Activated CD8-positive, alpha-beta memory T cell treated with anti-CD3 and anti-CD28 coated beads, Interleukin-2, amount 10 ng/mL, durations not matched to agents 7 days and 5 days (primary cell): ENCODE measurements at places on chromosomes 13 and 19.

- H3K36me3 ChIP-seq, result no peaks in the 10 kb centered on the region
- no peaks in the 10 kb centered on the region for H3K4me1 ChIP-seq
- DNase-seq, result no peak
- no peak overlapping the region for H3K27ac ChIP-seq
These were observed 206.6 kb upstream of the SLC10A2 start for GRCh38 chr13:103272770-103273169.

GRCh38 chr13:52412128-52412527, 6.2 kb upstream of the THSD1 start:
- no peak overlapping the region for H3K27ac ChIP-seq
- DNase-seq, result no peak
- no peaks in the 10 kb centered on the region for H3K27me3 ChIP-seq

GRCh38 chr13:30679483-30680330, 55.6 kb upstream of the ALOX5AP start:
- DNase-seq, result peak; percentile 65
- H3K4me1 ChIP-seq, result peaks cover 23% of the 10 kb centered on the region
- H3K36me3 ChIP-seq, result no peaks in the 10 kb centered on the region
- H3K27me3 ChIP-seq, result peaks cover 17% of the 10 kb centered on the region
- no peak overlapping the region for H3K27ac ChIP-seq
- H3K4me3 ChIP-seq, result no peak overlapping the region

GRCh38 chr13:37295071-37295470, 189.6 kb upstream of the CSNK1A1L start:
- H3K36me3 ChIP-seq, result no peaks in the 10 kb centered on the region
- no peak overlapping the region for H3K4me3 ChIP-seq
- H3K4me1 ChIP-seq, result no peaks in the 10 kb centered on the region
- DNase-seq, result no peak

GRCh38 chr19:941292-942132, 15.7 kb downstream of the ARID3A start:
- peaks cover 17% of the 10 kb centered on the region for H3K36me3 ChIP-seq
- no peak overlapping the region for H3K27ac ChIP-seq
- no peak for DNase-seq

- no peak overlapping the region for H3K27ac ChIP-seq
- no peaks in the 10 kb centered on the region for H3K27me3 ChIP-seq
- no peaks in the 10 kb centered on the region for H3K36me3 ChIP-seq
- H3K4me3 ChIP-seq, result no peak overlapping the region
- no peak for DNase-seq
These were observed 291.9 kb downstream of the NDFIP2 start for GRCh38 chr13:79772811-79773210.

DNA sequence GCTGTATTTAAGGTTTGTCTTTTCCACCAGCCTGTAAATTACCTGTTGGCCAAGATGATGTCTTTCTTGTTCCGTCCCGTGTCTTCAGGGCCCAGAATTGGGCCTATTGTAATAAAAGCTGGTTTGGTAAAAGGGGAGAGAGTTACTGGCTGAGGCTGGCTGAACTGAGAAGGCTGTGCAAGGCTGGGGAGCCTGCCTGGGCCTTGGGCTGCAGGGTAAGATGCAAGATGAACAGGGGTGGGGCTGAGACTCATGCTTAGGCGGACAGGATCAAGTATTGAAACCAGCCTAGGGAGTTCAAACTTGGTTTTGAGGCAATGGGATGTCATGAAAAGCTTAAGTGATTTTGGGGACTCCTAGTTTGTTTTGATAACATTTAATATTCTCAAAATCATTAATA, 142.3 kb downstream of the PCCA start:
- no peak for DNase-seq
- H3K36me3 ChIP-seq, result no peaks in the 10 kb centered on the region
- H3K4me1 ChIP-seq, result peaks cover 9% of the 10 kb centered on the region
- H3K27me3 ChIP-seq, result no peaks in the 10 kb centered on the region
- H3K27ac ChIP-seq, result no peak overlapping the region

DNA sequence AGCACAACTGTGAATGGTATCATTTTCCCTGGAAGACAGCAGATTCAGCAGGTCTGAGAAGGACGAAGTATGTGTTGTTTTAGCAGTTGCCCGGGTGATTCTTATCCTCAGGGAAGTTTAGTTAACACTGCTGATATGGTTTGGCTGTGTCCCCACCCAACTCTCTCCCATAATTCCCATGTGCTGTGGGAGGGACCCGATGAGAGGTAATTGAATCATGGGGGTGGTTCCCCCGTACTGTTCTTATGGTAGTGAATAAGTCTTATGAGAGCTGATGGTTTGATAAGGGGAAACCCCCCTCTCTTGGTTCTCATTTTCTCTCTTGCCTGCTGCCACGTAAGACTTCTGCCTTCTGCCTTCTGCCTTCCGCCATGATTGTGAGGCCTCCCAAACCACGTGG, 81.0 kb upstream of the UBAC2 start:
- H3K27me3 ChIP-seq, result no peaks in the 10 kb centered on the region
- no peak overlapping the region for H3K4me3 ChIP-seq
- DNase-seq, result no peak
- H3K27ac ChIP-seq, result no peak overlapping the region

GRCh38 chr13:44437356-44438233, 64.0 kb downstream of the SERP2 start:
- H3K27me3 ChIP-seq, result peaks cover 46% of the 10 kb centered on the region
- H3K4me3 ChIP-seq, result no peak overlapping the region
- H3K36me3 ChIP-seq, result no peaks in the 10 kb centered on the region
- no peak for DNase-seq

- no peak for DNase-seq
- peaks cover 9% of the 10 kb centered on the region for H3K4me1 ChIP-seq
- H3K4me3 ChIP-seq, result no peak overlapping the region
These were observed 4.8 kb upstream of the TMEM91 start for GRCh38 chr19:41371541-41371940.

DNA sequence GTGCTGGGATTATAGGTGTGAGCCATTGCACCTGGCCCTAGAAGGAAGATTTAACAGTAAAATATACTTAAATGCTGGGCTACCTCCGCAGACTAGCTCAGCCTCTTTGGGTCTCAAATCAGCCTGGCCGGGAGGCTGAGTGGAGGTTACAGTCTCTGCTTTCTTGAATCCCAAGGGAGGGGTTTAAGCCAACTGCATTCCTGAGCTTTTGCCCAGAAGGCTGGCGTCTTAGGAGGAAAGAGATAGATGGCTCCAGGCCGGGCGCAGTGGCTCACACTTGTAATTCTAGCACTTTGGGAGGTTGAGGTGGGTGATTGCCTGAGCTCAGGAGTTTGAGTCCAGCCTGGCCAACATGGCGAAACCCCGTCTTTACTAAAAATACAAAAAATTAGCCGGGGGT, 623 bp upstream of the C5AR1 start:
- no peak overlapping the region for H3K27ac ChIP-seq
- H3K4me3 ChIP-seq, result no peak overlapping the region
- no peaks in the 10 kb centered on the region for H3K36me3 ChIP-seq

DNA sequence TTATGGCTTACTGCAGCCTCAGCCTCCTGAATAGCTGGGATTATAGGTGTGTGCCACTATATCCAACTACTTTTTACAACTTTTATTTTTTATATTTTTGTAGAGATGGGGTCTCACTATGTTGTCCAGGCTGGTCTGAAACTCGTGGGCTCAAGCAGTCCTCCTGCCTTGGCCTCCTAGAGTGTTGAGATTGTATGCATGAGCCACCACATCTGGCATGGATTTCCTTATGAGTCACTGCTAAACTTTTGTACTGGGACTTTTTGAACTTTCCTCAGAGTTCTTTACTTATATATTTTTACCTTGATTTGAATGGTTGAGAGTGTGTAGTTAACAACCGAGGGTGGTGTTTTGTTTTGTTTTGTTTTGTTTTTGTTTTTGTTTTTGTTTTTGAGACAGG, 33.4 kb downstream of the DNAJC3 start:
- H3K4me3 ChIP-seq, result no peak overlapping the region
- H3K27ac ChIP-seq, result no peak overlapping the region
- H3K4me1 ChIP-seq, result peaks cover 12% of the 10 kb centered on the region
- peaks cover 40% of the 10 kb centered on the region for H3K36me3 ChIP-seq
- no peaks in the 10 kb centered on the region for H3K27me3 ChIP-seq

DNA sequence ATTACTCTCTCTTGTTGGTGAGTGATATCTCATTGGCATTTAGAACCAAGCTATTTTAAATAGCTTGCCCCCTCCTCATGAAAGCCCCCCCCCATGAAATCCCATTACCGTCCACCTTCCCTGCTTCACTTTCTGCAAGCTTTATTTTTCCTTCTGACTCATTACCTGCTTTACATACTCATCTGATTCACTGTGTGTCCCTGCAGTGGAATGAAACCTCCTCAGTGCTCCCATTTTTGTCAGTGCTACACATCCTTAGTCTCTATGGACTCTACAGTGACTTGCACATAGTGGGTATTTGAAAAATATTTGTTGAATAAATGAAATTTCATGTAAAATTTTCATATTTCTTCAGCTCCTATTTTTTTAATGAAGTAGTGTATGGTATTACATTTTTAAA, 62.3 kb downstream of the DOCK9 start:
- no peaks in the 10 kb centered on the region for H3K27me3 ChIP-seq
- no peak overlapping the region for H3K4me3 ChIP-seq
- peaks cover 24% of the 10 kb centered on the region for H3K36me3 ChIP-seq
- H3K4me1 ChIP-seq, result peaks cover 28% of the 10 kb centered on the region
- H3K27ac ChIP-seq, result no peak overlapping the region

DNA sequence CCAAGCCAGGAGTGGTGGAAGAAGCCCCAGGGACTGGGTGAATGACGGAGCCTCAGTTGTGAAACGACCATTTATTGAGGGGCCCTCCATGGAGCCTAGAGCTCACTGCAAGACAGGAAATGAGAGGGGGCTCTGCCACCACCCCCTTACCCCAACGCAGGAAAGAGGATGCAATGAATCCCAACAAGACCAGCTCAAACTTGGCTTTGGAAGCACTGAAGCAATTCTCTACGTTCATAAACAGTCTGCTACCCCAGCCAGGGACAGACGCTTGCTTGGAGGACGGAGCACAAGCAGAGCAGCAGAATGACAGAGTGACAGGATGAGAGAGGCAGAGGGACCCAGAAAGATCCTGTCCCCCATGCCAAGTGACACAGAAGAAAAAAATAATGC, 1.0 kb downstream of the PRKACA start:
- H3K27ac ChIP-seq, result peak overlapping the region; percentile 21
- H3K36me3 ChIP-seq, result peaks cover 2% of the 10 kb centered on the region
- no peaks in the 10 kb centered on the region for H3K27me3 ChIP-seq
- H3K4me3 ChIP-seq, result peak overlapping the region; percentile 77
- DNase-seq, result no peak

DNA sequence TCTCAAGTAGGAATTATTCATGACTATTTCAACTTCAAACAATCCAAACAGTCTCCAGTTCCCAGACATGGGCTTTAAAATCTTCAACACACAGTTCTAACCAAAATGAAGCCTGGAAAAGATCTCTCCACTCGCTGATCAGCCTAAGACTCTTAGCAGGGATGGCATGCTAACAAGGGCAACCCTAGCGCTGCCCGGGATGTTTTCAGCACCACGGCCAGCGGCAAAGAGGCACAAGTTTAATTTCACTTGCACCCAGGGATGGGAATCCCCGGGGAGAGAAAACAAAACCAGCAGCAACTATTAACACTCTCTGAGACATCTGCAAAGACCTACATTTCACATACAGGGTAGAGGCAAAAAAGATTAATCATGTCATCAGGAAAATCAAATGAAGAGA, 43.0 kb downstream of the CACNA1A start:
- DNase-seq, result no peak
- H3K27me3 ChIP-seq, result no peaks in the 10 kb centered on the region

DNA sequence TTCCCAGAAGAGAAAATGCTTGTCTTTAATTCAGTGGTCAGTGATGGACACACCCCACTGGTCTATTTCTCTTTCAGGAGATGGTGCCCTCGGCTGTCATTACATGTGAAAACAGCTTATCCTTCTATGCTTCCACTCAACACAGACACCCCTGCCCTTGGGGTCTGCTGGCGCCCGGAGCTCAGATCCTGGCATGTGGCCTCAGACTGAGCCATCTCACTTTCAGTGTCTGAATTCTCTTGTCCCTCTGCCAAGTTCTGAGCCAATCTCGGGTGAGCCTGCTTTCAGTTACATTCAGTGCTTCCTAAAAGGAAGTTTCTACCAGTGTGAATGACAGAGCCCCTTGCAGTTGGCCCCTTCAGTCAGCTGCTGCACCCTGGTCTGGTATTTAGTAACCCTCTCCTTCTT, 293.6 kb downstream of the DNAJC15 start:
- no peaks in the 10 kb centered on the region for H3K36me3 ChIP-seq
- H3K4me3 ChIP-seq, result no peak overlapping the region
- no peak for DNase-seq

DNA sequence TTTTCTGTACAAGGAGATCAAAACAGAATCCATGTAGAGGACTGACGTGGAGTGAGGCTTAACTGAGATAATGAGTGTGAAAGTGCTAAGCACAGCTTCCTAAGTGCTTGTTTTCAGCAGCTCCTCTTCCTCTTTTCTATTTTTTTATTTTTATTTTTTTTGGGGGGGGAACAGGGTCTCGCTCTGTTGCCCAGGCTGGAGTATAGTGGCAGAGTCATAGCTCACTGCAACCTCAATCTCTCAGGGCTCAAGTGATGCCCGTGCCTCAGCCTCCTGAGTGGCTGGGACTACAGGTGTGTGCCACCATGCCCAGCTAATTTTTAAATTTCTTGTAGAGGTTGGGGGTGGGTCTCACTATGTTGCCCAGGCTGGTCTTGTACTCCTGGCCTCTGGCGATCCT, 5.6 kb upstream of the FOSB start:
- H3K4me1 ChIP-seq, result peaks cover 3% of the 10 kb centered on the region
- peaks cover 10% of the 10 kb centered on the region for H3K27me3 ChIP-seq
- H3K27ac ChIP-seq, result no peak overlapping the region
- H3K4me3 ChIP-seq, result no peak overlapping the region

GRCh38 chr19:13115936-13116281, 631 bp downstream of the TRMT1 start:
- DNase-seq, result no peak
- peaks cover 5% of the 10 kb centered on the region for H3K36me3 ChIP-seq
- H3K4me1 ChIP-seq, result peaks cover 37% of the 10 kb centered on the region
- H3K4me3 ChIP-seq, result peak overlapping the region; percentile 93
- H3K27me3 ChIP-seq, result no peaks in the 10 kb centered on the region
- H3K27ac ChIP-seq, result peak overlapping the region; percentile 96

- H3K4me1 ChIP-seq, result no peaks in the 10 kb centered on the region
- H3K36me3 ChIP-seq, result no peaks in the 10 kb centered on the region
- DNase-seq, result no peak
- H3K4me3 ChIP-seq, result no peak overlapping the region
These were observed 305.1 kb downstream of the SLITRK1 start for GRCh38 chr13:83577183-83577582.

- H3K4me1 ChIP-seq, result peaks cover 34% of the 10 kb centered on the region
- H3K27me3 ChIP-seq, result peaks cover 55% of the 10 kb centered on the region
- peak; percentile 77 for DNase-seq
These were observed 4.2 kb downstream of the PRR36 start for GRCh38 chr19:7869910-7870511.
